ENCODE measurements at places on chromosomes 13 and 19.

DNA sequence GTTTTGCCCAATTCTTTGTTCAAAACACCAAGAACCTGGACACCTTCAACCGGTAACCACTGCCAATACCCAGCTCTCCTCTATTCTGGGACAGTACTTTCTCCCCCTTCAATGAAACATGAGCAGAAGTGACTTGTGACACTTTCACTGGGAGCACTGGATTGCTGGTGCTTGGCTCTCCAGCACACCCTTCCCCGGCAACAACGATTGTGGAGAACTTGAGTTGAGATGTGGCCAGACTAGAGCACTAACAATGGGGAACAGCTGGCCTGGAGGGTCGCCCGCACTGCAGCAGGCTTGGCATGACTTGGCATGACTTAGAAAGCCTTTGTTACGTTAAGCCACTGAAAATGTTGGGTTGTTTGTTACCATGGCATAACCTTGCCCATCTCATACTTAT, 7.5 kb upstream of the B3GLCT start:
- no peak for DNase-seq

GRCh38 chr19:13983213-13983889, 22.8 kb downstream of the RFX1 start:
- DNase-seq, result peak; percentile 24

DNA sequence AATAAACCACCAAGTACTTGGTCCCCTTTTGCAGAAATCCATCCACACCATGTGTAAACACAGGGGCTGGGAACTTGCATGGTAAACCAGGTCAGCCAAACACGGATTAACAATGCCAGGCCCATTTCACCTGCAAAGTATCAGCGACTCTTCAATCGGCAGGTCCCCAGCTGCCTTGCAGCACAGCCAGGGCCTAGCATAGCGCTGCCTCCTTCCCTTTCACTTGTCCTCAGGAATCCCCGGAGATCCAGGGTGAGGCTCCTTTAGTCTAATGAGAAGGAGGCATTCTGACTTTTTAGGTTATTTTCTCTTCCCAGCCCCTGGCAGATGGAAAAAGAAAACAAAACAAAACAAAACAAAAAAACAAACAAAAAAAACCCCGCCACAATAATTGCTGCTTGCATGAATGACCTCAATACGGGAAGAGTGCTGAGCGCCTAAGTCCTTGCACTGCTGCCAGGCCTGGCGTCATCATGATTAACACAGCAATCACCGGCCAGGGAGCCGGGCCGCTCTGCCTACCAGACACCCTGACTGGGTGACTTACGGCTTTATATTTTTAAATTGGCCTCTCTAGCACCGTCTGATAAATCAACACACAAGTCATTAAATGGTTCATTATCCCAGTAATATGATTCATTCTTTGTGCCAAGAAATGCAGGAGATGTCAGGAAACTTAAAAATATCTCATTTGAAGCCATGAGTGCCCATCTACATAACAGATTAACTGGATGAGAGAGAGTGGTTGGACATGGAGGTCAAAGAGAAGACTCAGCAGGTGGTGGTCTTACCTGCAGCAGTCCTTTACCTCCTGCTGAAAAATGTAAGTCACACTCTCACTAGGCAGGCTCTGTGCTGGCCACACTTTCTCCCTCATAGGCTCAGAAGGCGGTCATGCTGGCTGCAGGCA, 692.7 kb downstream of the UQCRFS1 start:
- DNase-seq, result no peak

GRCh38 chr13:99267927-99268326, 9.7 kb upstream of the GPR18 start:
- DNase-seq, result no peak

GRCh38 chr13:46831588-46832194, 34.7 kb upstream of the ESD start:
- peak; percentile 6 for DNase-seq

DNA sequence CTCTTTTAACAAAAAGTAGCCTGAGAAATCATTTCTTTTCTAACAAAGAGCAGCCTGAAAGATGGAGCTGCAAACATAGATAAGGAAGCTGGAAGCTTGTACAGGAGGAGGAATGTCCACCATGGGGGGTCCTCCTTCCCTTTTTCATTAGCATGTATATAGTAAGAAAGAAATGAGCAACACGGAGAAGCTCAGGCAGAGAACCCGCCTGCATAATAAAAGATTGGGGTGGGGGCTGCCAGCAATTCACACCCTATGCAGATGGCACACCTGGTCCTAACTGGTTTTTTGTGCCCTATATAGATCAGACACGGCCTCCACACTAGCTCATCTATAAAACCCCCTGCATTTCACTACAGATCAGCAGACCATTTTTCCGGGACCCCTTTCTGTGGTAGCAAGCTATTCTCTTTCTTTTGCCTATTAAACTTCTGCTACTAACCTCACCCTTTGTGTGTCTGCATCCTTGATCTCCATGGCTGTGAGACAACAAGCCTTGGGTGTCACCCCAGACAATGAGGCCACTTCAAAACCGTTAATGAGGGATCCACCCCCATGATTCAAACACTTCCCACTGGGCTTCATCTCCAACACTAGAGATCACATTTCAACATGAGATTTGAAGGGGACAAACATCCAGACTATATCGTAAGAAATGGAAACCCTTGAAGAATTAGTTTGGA, 167.5 kb upstream of the FREM2 start:
- DNase-seq, result no peak

GRCh38 chr13:49298903-49299605, 51.3 kb downstream of the CDADC1 start:
- no peak for DNase-seq

- DNase-seq, result no peak
These were observed 39.0 kb downstream of the RCBTB2 start for GRCh38 chr13:48493851-48494250.

DNA sequence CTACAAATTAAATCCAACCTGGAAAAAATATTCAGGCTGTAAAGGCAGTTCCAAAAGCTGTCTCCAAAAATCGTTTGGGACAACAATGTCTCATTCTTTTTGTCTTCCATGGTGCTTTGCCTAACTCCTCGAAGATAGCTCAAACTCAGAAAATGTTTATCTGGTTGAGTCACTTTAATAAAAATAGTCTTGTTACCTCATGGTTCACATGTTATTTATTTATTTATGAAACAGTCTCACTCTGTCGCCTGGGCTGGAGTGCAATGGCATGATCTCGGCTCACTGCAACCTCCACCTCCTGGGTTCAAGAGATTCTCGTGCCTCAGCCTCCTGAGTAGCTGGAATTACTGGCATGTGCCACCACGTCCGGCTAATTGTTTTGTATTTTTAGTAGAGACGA, 4.9 kb upstream of the BRD4 start:
- DNase-seq, result no peak

DNA sequence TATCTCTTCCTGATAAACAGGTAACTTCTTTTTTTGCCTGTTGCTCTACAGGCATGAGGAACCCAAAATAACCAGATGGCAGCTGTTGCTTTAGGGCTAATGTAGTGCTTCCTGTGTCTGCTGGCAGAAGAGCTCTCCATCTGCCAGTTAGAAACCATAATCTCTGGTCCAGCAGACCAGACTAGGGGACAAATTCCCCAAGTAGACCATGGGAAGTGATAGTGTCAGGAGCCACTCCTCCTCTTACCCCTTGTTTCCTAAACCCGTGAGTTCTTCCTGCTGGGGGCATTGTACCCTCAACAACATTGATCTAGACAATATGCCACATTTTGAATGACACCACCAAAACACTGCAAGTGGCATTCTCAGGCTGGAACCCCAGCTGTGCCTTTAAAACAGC, 135.9 kb downstream of the DLEU7 start:
- DNase-seq, result no peak

- DNase-seq, result no peak
These were observed 941.3 kb upstream of the PCDH20 start for GRCh38 chr13:62356977-62357376.

Data from activated naive CD4-positive, alpha-beta T cell treated with Interleukin-2 at 50 U/mL for 16 hours (primary cell).